Aorta (tissue), 5 donors: ENCODE measurements at places on chromosomes 7 and 10.

- no peak for DNase-seq
Measured at GRCh38 chr7:105408791-105409410, 20.2 kb upstream of the SRPK2 start.

- DNase-seq: no peak
Measured at GRCh38 chr10:6503171-6503570, 76.9 kb downstream of the PRKCQ start.

DNA sequence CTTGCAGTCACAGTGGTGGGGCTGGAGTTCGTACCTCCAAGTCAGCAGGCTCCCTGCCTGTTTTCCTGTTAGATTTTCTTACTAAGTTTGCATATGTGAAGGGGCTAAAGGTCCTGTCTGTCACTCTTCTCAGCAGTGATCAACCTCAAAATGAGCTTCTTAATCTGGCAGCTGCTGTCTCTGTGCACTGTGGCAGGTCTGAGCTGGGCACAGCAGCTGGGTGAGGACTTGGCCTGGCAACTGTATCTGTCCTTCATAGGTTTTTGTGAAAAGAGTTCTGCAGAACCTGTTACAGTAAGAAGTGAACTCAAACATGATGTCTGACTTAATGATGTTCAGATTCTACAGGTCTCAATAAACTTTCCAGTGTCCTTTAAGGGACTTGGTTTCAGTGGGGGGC is 31.3 kb upstream of the GJD4 start:
- no peak for DNase-seq

DNA sequence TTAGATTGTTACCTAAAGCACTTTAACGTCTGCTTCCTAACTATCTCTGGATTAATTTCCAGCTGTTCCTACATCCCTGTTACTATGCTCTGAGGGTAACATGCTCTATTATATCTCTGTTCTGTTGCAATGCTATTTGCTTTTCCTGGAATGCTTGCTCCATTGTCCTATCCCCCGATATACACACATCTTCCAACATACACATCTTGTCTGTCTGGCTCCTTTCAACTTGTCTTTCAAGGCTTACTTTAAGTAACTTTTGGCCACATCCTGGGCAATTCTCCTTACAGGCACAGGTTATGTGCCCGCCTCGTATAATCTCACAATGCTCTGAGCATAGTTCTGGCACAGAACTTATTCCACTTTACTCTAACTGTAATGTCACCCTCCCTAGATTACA is 96.2 kb downstream of the CDK6 start:
- no peak for DNase-seq

- no peak for DNase-seq
Measured at GRCh38 chr7:119271147-119271779, 1001.7 kb upstream of the KCND2 start.

GRCh38 chr7:12805518-12805928 is 118.1 kb downstream of the ARL4A start:
- DNase-seq: no peak

- no peak for DNase-seq
Measured at GRCh38 chr7:70585071-70585470, 546.9 kb upstream of the GALNT17 start.

DNA sequence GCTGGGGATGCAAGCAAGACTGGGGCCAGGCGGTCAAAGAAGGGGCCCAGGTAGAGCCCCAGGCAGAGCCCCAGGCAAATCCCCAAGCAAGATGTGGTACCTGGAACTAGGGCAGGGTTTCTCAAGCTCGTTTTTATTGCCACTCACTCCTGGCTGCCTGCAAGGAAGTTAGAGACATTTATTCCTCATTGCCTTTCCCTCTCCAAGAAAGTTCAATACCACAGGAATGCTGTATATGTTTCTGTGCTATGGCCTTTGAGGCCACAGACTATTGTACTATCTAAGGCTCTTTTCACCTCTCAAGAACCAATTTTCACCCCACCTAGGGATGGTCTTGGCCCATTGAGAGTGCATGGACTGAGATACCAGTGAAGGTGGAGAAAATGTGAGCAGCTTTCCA is 71.3 kb downstream of the TACC2 start:
- DNase-seq: no peak

DNA sequence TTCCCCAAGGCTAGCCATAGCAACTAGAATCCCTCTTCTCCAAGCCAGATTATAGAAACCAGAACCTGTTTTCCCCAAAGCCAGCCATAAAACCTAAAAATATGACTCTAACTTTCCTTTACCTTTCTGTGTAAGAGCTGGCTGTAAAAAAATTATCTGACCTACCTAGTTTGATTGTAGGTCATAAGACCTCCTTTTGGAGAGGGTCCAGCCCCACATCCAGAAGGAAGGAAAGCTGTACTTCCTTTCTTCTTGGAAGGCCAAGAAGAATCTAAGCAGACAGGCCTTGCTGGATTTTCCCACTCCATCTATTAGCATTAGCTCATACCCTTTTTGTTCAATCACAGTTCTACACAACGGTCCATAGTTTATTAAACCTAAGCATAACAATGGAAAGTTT is 1006.3 kb downstream of the SORCS3 start:
- DNase-seq: no peak

DNA sequence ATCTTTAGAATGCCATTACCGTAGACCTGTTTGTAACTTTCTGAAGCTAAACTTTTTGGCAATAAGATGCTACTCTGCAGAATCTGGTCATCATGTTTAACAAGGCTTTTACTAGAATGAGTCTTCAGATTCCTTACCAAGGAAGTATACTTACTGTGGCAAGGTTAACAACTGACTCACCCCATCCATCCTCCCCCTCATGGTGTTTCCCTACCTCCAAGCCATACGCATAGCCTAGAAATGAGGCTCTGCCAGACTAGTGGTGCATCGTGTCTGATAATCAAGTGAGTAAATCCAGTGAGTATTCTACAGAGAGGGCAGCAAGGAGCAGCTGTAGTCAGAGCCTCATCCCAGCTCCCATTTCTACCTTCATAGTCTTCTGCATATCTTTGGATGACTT is 223.6 kb downstream of the IPMK start:
- no peak for DNase-seq

DNA sequence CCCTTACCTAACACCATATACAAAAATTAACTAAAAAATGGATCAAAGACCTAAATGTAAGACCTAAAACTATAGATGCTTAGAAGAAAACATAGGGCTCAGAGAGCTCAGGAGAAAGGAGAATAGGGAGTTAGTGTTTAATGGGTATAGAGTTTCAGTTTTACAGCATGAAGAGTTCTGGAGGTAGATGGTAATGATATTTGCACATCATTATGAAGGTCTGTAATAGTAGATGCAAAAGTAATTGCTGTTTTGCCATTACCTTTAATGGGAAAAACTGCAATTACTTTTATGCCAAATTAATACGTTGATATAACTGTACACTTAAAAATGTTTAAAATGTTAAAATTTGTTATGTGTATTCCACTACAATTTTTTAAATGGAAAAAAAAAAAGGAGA is 39.2 kb upstream of the NANOS1 start:
- no peak for DNase-seq

DNA sequence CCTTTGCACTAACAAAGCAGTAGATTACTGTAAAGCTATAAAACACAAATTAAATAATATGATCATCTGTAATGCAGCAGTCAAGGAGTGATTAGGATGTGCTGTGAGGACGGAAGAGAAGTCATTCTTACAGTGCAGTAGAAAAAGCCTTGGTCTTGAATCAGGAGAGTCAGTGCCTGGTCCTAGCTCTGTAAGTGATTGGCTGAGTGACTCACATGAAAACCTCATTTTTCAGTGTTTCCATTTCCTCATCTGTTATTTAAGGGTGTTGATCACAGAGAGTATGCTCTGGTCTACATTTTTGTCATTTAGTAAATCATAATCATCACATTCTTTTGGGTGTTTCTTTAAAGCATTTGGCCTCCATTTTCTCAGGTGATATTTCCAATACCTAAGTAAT is 717.8 kb downstream of the LRMDA start:
- no peak for DNase-seq

- DNase-seq: no peak
Measured at GRCh38 chr7:133999178-133999577, 128.0 kb upstream of the LRGUK start.

DNA sequence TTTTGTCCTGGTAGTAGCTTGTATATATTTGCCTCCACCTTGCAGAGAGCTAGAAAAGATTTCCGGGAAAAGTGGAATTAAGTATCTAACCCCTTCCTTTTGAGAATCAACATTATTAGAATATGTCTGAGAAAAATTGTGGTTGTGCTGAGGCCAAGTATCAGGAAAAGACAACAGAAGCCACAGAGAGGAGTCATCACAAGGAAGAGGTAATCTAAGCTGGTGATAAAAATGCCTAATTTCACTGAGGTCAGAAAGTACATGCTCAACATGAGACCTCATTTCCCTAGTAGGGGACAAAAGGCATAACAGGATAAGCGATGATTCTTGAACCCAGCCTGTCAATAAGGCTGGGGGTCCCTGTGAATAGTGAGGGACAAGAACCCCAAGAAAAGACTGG is 97.0 kb upstream of the PDE1C start:
- no peak for DNase-seq

DNA sequence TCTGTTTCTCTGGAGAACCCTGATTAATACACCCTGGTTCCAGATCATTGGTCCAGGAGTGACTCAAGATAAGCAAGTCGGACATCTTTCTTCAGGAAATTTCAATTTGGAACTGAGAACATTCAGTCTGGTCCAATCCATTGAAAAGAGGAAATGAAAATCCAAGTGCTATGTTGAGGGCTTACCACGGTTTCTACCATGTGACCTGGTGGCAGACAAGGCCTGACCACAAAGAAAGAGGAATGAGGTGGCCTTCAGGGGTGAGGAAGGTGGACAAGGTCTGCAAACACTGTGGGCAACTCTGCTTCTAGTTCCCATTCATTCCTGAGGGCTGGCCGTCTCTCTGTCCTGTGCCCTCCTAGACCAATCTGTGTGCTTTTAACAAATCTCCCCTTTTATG is 149.2 kb upstream of the GHITM start:
- DNase-seq: no peak

DNA sequence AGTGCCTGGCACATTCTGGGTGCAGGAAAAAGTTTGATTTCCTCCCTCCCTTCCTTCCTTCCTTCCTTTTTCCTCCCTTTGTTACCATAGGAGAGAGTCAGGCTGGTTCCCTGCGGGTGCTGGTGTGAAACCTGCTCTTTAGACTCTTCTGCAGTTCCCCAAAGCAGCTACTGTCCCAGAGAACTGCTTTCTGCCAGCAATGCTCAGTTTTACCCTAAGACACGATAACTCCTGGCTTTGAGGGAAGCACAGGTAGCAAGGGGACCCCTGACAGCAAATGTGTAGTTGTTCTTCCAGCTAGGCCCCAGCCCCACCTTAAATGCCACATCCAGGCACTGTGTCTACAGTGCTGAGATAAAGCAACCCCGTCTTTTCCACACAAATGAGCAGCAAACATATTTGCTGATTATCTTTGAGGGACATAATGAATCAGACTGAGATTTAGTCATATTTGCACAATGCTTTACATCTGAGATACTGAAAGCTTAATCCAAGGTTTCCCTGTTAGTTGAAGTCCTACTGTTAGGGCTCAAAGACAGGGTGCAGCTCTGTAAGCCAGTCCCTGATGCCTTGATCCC is 55.5 kb downstream of the MET start:
- DNase-seq: no peak

DNA sequence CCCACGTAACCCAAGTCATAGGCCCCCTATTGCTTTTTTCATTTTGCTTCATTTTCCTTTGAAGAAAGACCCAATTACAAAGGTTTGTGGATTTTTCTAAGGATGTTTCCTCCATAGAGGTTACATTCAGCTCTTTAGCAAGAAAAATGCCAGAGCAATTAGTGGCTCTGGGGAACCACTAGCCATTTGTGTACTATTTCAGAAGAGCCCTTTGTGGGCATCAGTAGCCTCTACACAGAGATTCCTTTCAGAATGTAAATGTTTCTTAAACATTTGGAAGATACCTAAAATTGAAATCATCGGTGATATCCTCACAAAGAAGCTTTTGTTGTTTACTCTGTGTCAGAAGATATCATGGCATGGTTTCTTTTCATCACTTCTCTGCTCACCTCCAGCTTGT is 291.0 kb upstream of the KMT2E start:
- DNase-seq: no peak

DNA sequence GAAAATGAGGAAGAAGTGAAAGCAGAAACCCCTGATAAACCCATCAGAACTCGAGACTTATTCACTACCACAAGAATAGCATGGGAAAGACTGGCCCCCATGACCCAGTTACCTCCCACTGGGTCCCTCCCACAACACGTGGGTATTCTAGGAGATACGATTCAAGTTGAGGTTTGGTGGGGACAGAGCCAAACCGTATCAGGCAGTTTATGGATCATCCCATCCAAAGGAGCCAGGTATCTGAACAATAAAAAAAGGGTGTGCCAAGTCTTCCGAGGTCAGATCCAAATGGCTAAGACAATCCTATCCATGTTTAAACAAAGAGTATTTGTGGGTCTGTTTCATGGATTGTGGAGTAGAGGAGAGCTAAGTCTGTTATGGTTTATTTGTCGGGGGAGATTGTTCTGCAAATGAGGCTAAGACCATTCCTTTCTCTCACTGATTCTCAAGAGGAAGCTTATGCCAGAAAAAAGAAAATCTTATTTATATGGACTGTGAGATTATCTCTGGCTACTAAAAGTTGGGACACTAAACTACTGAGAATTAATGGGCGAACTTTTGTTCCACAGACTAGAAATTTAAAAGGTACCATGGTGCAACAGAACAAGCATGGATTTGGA is 203.7 kb downstream of the IPMK start:
- no peak for DNase-seq

- no peak for DNase-seq
Measured at GRCh38 chr10:114499630-114500190, 95.4 kb upstream of the AFAP1L2 start.

GRCh38 chr7:159329818-159330378 is 185.2 kb upstream of the VIPR2 start:
- DNase-seq: no peak

DNA sequence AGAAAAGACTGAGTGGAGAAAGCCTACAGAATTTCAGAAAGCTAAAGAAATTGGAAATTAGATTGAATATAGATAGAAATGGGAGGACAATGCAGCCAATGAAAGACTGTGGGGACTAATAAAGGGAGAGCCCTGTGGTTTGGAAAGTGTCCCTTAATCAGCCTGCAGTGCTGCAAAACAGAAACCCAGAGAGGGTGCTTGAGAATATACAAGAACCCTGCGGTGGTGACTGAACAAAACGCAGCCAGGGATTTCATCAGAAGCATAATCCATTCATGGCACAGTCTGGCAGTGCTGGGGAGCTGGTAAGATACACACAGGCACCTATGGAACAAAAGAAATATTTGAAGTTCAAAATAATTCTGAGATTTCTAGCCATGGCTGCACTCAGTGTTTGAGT is 19.1 kb downstream of the CEP41 start:
- no peak for DNase-seq

- DNase-seq: no peak
Measured at GRCh38 chr7:94022550-94022949, 18.4 kb upstream of the BET1 start.
